ENCODE measurements at places on chromosomes 12 and 14. TPM values are rescaled to one million over a fixed set of nuclear protein-coding genes. Genes with fewer than 3 reads are reported as not detected.

The LMNTD1 gene
- not detected for total RNA-seq

The SERPINA12 gene
- not detected for total RNA-seq

The GPR65 gene
- 16.6 TPM for total RNA-seq

The STX2 gene
- total RNA-seq: 41.1 TPM

The PTHLH gene
- not detected for total RNA-seq

The ADAMTS20 gene
- total RNA-seq: not detected

The CLEC4A gene
- total RNA-seq: 1.4 TPM

The TRHDE gene
- 0.26 TPM for total RNA-seq

The KCNH3 gene
- 2.7 TPM for total RNA-seq

The DTX1 gene
- 20.7 TPM for total RNA-seq

DNA sequence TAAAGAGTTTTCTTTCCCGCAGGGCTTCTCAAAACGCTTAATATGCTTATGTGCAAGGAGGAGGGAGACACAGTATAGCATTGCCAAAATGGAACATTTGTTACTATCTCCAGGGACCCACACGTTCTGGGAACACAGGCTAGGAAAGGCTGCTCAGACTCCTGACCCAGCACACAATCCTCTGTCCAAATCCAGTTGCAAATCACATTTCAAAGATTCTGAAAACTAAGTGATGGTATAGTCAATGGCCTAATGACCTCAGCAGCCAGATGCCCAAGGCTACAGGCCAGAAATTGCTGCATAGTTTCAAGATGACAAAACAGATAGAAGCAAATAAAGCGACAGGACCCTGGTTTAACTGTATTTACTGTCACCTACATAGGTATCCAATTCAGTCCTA lies 97.0 kb upstream of the GRIP1 start:
- no peak for DNase-seq
- H3K27ac ChIP-seq: no peak overlapping the region
- H3K4me3 ChIP-seq: no peak overlapping the region
- H3K27me3 ChIP-seq: peaks cover 8% of the 10 kb centered on the region

DNA sequence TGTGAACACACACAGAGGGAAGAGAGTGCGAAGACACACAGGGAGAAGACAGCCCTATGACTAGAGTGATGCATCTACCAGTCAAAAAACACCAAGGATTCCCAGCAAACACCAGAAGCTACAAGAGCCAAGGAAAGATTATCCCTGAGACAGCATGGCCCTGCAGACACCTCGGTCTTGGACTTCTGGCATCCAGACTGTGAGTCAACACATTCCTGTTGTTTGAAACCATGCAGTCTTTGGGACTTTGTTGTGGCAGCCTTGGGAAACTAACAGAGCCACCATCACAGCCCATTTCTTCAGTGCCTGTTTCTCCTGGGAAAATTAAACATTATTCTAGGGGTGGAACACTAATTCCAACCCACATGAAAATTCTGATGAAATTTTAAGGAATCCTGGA lies 220.6 kb downstream of the GXYLT1 start:
- no peak overlapping the region for H3K4me3 ChIP-seq
- H3K36me3 ChIP-seq: peaks cover 2% of the 10 kb centered on the region
- H3K4me1 ChIP-seq: no peaks in the 10 kb centered on the region

DNA sequence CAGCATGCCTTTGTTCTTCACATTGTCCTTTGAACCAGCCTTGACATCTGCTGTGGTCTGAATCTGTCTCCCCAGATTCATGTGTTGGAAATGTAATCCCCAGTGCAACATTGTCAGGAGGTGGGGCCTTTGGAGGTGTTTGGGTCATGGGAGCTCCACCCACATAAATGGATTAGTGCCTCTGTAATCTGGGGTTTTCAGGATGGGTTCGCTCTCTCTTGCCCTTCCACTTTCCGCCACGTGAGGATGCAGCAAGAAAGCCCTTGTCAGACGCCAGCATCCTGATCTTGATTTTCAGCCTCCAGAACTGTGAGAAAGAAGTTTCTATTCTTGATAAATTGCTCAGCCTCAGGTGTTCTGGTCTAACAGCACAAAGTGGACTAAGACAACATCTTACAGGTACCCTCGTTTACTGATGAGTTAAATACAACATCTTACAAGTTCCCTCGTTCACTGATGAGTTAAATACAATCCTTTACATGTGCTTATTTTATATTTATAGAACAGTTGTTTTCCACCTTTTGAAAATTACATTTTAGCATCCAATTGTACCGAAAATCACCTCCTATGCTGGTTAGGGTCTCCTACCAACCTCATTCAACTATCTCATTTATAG lies 54.4 kb upstream of the RIMBP2 start:
- H3K27me3 ChIP-seq: peaks cover 12% of the 10 kb centered on the region
- no peak overlapping the region for H3K4me3 ChIP-seq
- no peak for DNase-seq

GRCh38 chr12:75908961-75909605 lies 122.5 kb downstream of the PHLDA1 start:
- DNase-seq: no peak
- no peaks in the 10 kb centered on the region for H3K27me3 ChIP-seq
- no peaks in the 10 kb centered on the region for H3K36me3 ChIP-seq
- H3K27ac ChIP-seq: peak overlapping the region; percentile 43

DNA sequence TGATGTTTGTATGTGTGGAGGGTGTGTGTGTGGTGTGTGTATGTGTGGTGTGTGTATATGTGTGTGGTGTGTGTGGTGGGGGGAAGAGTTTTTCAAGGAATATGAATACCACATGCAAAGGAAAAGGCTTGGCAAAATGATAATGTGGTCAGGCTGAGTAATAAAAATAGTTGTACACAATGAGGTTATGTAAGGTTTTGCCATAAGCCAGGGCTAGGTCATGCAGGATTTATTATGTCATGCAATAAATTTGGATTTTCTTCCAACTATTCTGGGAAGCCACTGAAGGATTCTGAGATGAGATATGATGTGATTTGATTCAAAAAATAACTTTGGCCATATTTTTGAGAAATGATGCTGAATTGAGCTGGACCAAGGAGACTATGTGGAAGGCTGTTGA lies 1191.6 kb upstream of the SEL1L start:
- no peaks in the 10 kb centered on the region for H3K4me1 ChIP-seq
- no peak overlapping the region for H3K27ac ChIP-seq
- no peaks in the 10 kb centered on the region for H3K36me3 ChIP-seq
- no peak for DNase-seq
- H3K4me3 ChIP-seq: no peak overlapping the region
- H3K27me3 ChIP-seq: no peaks in the 10 kb centered on the region

DNA sequence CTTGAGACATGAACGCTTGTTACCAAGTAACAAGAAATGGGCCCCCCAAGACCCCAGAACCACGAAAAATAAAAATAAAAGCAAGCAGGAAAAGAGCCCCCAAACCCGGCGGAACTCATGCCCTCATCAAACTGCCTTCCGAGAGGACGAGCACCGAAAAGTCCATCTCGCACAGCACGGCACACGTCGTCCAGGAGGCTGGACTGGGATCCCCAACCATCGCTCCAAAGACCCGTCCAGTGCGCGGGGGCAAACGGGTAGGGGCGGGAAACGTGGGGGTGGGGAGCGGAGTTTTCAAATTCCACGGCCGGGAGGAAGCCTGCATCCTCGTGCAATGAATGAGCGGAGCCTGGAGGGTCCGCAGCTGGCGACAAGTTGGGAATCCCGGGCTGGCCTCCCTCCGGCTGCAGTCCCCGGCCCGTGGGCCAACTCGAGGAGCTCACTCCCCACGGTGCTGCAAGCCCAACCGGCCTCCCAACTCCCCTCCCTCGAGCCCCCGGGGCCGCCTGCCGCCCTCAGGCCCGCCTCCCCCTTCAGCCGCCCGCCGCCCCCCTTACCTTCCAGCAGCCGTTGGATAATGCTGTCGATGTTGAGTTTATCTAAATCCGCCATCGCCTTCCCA lies 484 bp downstream of the PPP1CC start:
- peak overlapping the region; percentile 99 for H3K4me3 ChIP-seq
- H3K4me1 ChIP-seq: peaks cover 43% of the 10 kb centered on the region
- DNase-seq: no peak
- peak overlapping the region; percentile 96 for H3K27ac ChIP-seq

GRCh38 chr12:7602277-7602676 lies 63.4 kb downstream of the APOBEC1 start:
- H3K4me1 ChIP-seq: peaks cover 3% of the 10 kb centered on the region
- peaks cover 4% of the 10 kb centered on the region for H3K36me3 ChIP-seq
- H3K4me3 ChIP-seq: no peak overlapping the region
- DNase-seq: no peak

GRCh38 chr12:52634266-52635056 lies 16.1 kb upstream of the KRT73 start:
- H3K27ac ChIP-seq: no peak overlapping the region
- H3K4me3 ChIP-seq: no peak overlapping the region
- no peak for DNase-seq
- H3K4me1 ChIP-seq: peaks cover 24% of the 10 kb centered on the region

GRCh38 chr14:53168786-53169185 lies 15.7 kb upstream of the DDHD1 start:
- H3K27ac ChIP-seq: no peak overlapping the region
- H3K36me3 ChIP-seq: no peaks in the 10 kb centered on the region
- no peaks in the 10 kb centered on the region for H3K27me3 ChIP-seq
- peaks cover 5% of the 10 kb centered on the region for H3K4me1 ChIP-seq
- H3K4me3 ChIP-seq: no peak overlapping the region
- DNase-seq: no peak

- H3K4me1 ChIP-seq: peaks cover 3% of the 10 kb centered on the region
- no peak overlapping the region for H3K27ac ChIP-seq
- H3K36me3 ChIP-seq: peaks cover 15% of the 10 kb centered on the region
- no peak overlapping the region for H3K4me3 ChIP-seq
Measured at GRCh38 chr12:26712892-26713291, 120.1 kb downstream of the ITPR2 start.

DNA sequence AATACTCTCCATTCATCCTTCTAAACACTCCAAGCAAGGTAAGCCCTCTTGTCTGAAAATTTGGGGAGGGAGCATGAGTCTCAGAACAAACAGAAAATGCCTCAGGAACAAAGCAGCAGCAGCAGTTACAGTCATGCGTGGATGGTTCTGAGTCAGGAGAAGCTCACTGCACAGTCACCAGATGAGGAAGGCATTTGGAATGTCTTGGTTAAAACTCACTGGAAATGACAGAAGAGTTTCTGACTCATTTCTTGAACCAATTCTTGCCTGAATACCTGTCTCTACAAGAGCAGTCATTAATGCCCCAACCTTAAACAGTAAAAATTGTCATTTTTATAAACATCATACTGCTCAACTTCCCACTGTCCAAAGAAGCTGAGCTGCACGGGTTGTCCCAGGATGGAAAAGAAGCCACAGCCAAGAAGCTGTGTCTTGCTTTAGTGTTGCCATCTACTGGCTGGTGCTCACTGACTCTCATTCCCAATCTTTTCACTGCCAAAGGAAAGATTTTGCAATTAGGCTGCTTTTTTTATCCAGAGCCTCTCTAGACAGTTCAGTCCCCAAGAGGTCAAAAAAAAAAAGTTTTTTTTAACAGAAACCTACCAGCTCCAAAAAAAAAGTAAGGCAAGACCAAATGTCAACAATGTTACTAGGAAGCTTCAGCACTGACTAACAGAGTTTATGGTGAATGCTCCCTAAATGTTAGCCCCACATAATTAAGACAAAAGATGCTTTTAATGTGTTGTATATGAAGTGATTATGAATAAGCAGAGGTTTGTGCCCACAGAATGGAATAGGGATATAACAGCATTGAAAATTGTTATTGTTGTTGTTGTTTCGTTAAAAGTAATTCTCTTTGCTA lies 40.4 kb downstream of the KICS2 start:
- DNase-seq: no peak
- H3K4me1 ChIP-seq: no peaks in the 10 kb centered on the region
- H3K27me3 ChIP-seq: no peaks in the 10 kb centered on the region
- peaks cover 2% of the 10 kb centered on the region for H3K36me3 ChIP-seq

- H3K36me3 ChIP-seq: no peaks in the 10 kb centered on the region
- DNase-seq: no peak
- no peak overlapping the region for H3K4me3 ChIP-seq
- peaks cover 38% of the 10 kb centered on the region for H3K4me1 ChIP-seq
Measured at GRCh38 chr12:11693601-11694000, 44.1 kb downstream of the ETV6 start.

- peaks cover 7% of the 10 kb centered on the region for H3K36me3 ChIP-seq
- H3K27me3 ChIP-seq: peaks cover 54% of the 10 kb centered on the region
- H3K4me3 ChIP-seq: peak overlapping the region; percentile 56
- no peak for DNase-seq
- H3K27ac ChIP-seq: peak overlapping the region; percentile 47
Measured at GRCh38 chr12:52687497-52688385, 7.5 kb upstream of the KRT1 start.

- H3K4me3 ChIP-seq: no peak overlapping the region
- no peak overlapping the region for H3K27ac ChIP-seq
- no peaks in the 10 kb centered on the region for H3K27me3 ChIP-seq
- no peak for DNase-seq
- no peaks in the 10 kb centered on the region for H3K36me3 ChIP-seq
Measured at GRCh38 chr12:29889737-29890136, 106.0 kb upstream of the TMTC1 start.

DNA sequence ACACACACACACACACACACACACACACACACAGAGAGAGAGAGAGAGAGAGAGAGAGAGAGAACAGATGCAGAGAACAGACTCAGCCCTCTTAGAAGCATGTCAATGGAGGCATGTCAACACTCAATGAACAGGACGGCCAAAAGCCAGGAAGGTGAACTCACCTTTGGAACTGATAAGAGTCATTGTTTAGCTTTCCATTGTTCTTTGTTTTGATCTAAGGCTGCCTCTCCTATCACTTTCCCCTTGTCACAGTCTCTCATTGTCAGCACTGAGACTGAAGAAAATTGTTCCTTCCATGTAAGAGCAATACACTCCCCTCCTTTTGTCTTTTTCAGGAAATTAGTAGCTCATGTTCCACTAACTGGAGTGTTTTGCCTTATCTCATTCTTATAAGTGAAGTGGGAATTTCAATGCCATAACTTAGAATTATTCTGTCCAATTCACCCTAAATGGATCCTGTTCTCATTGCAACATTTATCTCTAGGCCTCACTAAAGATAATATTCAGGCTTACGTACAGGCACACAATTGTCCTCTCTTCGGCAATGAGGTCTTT lies 218.0 kb downstream of the DUSP6 start:
- H3K4me3 ChIP-seq: no peak overlapping the region
- H3K36me3 ChIP-seq: no peaks in the 10 kb centered on the region
- H3K4me1 ChIP-seq: no peaks in the 10 kb centered on the region
- DNase-seq: no peak
- H3K27me3 ChIP-seq: no peaks in the 10 kb centered on the region
- H3K27ac ChIP-seq: no peak overlapping the region

DNA sequence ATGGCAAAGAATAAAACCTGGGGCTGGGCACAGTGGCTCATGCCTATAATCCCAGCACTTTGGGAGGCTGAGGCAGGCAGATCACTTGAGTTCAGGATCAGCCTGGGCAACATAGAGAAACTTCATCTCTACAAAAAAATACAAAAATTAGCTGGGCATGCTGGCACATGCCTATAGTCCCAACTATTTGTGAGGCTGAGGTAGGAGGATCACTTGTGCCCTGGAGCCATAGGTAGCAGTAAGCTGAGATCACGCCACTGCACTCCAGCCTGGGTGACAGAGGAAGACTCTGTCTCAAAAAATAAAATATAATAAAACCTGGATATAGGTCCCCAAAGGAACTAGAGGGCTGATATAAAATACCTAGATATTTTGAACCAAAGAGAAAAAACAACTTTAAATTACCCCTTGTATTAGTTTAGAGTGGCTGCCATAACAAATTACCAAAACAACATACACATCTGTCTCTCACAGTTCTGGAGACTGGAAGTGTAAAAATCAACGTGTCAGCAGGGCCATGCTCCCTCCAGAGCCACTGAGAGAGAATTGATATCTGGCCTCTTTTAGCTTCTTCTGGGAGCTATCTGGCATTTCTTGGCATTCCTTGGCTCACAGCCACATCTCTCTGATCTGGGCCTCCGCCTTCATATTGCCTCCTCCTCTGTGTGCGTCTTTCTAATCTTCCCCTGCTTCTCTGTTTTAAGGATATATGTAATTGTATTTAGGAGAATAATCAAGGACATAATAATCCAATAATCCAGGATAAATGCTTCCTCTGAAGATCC lies 47.9 kb upstream of the ATF7IP start:
- peaks cover 2% of the 10 kb centered on the region for H3K36me3 ChIP-seq
- H3K4me1 ChIP-seq: peaks cover 5% of the 10 kb centered on the region
- H3K4me3 ChIP-seq: no peak overlapping the region
- DNase-seq: no peak
